ENCODE measurements at places on chromosomes 5 and 9. TPM values are rescaled to one million over a fixed set of nuclear protein-coding genes. Genes with fewer than 3 reads are reported as not detected.

Gene MACROH2A1
- total RNA-seq, result 350 TPM

GRCh38 chr5:84622461-84622860, 237.8 kb upstream of the EDIL3 start:
- DNase-seq, result no peak

- DNase-seq, result no peak
These were observed 87.3 kb downstream of the NTNG2 start for GRCh38 chr9:132249123-132249522.

Gene ANXA1
- 754 TPM for total RNA-seq

DNA sequence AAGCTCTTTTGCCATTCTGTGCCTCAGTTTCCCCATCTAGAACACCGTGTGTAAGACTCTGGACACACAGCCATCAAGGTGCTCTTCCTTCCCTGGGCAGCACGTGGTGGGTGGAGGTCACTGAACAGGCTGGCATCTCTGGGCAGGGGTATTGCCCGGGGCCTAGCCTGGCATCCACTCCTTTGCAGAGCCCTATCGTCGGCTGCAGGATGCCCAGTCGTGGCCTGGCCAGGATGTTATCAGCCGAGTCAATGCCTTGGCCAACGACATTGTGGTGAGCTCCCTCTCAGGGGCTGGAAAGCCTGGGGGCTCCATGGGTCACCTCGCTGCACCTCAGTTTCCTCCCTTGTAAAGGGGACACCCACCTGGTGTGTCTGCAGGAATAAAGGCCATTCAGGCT, 4.0 kb downstream of the ADGRD2 start:
- no peak for DNase-seq

Measured in H4 (cell line).